Calu3 (cell line): ENCODE measurements at places on chromosomes 11 and 22. TPM values are rescaled to one million over a fixed set of nuclear protein-coding genes. Genes with fewer than 3 reads are reported as not detected.

ISX gene
- total RNA-seq: not detected in 2 replicates

- peak; percentile 57 for DNase-seq
Measured at GRCh38 chr11:18727479-18728236, 1.7 kb upstream of the IGSF22 start.

DNA sequence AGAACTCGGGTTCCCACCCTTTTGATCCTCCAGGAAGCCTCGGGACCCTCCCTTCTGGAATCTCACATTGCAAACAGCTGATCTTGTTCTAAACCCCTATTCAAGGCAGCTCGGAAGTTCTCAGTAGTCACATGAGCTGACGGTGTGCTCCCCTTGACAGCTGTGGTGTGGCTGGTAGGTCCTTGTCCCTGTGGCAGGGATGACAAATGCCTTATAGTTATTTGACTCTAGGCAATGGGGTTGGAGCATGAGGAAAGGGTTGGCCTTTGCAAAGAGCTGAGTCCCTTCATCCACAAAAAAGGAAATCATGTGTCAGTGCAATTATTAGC, 23.6 kb downstream of the EIF4G2 start:
- no peak for DNase-seq

KCNA4 gene
- total RNA-seq: not detected in 2 replicates

SLC1A2 gene
- total RNA-seq: 0.37 and 0.40 TPM in 2 replicates

TSPAN32 gene
- not detected in 2 replicates for total RNA-seq

- peak; percentile 91 for DNase-seq
Measured at GRCh38 chr22:49930596-49931412, 12.4 kb downstream of the CRELD2 start.

GRCh38 chr11:75766443-75767227, 1.9 kb upstream of the DGAT2 start:
- DNase-seq: no peak

GRCh38 chr22:19799322-19800190, 39.0 kb downstream of the TBX1 start:
- DNase-seq: no peak

GRCh38 chr22:38401336-38402084, 53.5 kb downstream of the KCNJ4 start:
- no peak for DNase-seq

- no peak for DNase-seq
Measured at GRCh38 chr22:28813772-28814518, 13.6 kb upstream of the XBP1 start.

C11orf42 gene
- not detected in 2 replicates for total RNA-seq

DNA sequence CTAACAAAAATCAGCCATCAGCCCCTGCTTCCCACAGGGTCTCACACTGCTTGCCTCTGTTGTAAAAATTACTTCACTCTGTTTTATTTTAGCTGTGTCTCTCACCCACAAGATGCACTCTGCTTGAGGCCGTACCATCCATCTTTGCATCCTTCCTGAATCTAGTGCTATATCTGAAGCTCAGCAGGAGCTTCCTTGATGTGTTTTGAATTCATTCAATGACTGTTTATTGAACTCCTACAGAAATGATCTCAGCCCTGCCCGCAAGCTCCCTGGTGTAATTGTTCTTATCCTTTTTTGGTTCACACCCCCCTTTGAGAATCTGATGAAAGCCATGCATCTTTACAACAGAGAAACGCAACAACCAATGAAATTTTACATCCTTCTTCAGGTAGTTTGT, 310.2 kb upstream of the ZC3H12C start:
- no peak for DNase-seq

GRCh38 chr22:17678817-17679385, 40.3 kb downstream of the BCL2L13 start:
- DNase-seq: no peak

DNA sequence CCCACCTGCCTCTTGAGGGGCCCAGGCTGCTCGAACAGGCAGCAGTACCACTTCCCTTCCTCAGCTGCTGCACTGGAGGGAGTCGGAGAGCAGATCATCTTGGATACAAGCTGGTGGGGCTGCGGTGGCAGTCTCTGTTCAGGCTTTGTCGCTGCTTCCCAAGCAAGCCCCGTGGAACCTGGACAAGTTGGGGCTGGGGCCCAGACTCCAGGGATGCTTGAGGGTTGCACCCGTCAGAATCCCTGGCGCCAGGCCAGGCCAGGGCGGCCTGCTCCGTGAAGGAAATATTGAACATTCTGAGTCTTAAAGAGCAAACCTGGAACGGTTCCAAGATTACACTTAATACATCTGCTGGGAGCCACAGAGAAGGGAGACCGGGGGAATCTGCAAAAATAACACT, 310.1 kb upstream of the SORL1-AS1 start:
- DNase-seq: no peak

GRCh38 chr11:68692115-68692514, 7.8 kb downstream of the GAL start:
- no peak for DNase-seq

WEE1 gene
- total RNA-seq: 50.7 and 53.6 TPM in 2 replicates
